ENCODE measurements at places on chromosomes 3 and 15. TPM values are rescaled to one million over a fixed set of nuclear protein-coding genes. Genes with fewer than 3 reads are reported as not detected.

ACAN gene
- total RNA-seq: not detected

RHOV gene
- total RNA-seq: 0.40 TPM

CD200R1 gene
- total RNA-seq: 1.8 TPM

TNK2 gene
- 41.9 TPM for total RNA-seq

CDHR4 gene
- not detected for total RNA-seq

SLC4A7 gene
- total RNA-seq: 48.0 TPM

CPEB1 gene
- total RNA-seq: 1.2 TPM

DNA sequence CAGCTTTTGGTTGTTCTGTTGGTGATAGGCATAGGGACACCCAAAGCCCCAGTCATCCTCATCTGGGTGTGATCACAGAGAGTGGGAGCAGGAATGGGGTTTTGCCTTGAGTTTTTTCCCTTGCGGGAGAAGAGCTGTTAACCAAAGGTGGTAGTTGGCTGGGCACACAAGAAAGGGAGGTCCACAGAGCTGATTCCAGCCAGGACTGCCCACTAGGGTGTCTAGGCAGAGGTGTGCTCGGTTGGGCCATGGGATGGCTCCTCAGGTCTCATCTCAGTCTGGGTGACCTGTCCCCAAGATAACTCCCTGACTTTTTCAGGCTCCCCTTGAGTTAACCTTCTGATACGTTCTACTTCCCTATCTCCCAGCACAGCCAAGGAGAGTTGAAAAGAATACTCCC lies 134.8 kb downstream of the PDE8A start:
- peaks cover 18% of the 10 kb centered on the region for H3K4me1 ChIP-seq
- H3K27me3 ChIP-seq: no peaks in the 10 kb centered on the region
- no peak overlapping the region for H3K4me3 ChIP-seq
- no peak for DNase-seq

- no peak overlapping the region for H3K4me3 ChIP-seq
- H3K36me3 ChIP-seq: no peaks in the 10 kb centered on the region
- DNase-seq: no peak
- no peak overlapping the region for H3K27ac ChIP-seq
- H3K4me1 ChIP-seq: no peaks in the 10 kb centered on the region
Observed at GRCh38 chr3:27607370-27607769, 114.8 kb downstream of the EOMES start.

DNA sequence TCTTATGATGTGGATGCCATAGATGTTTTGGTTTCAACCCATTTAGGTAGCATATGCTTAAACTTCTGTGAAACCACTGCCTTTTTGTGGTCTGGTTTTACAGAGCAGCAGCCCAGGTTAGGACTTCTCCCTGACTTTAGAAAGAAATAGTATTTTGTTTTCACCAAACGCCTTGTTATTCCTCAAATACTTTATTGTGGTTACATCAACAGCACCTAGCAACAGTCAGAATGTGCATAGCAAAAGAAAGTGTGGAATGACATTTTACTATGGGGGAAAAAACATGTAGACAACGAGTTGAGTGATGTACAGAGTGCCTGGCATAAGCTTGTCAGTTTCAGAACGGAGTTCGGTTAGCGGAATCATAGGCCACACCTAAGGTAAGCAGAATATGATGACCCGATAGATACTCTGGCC lies 159.2 kb downstream of the TPRG1 start:
- H3K27ac ChIP-seq: peak overlapping the region; percentile 17
- no peaks in the 10 kb centered on the region for H3K27me3 ChIP-seq
- H3K36me3 ChIP-seq: peaks cover 3% of the 10 kb centered on the region
- peaks cover 48% of the 10 kb centered on the region for H3K4me1 ChIP-seq

- H3K4me1 ChIP-seq: no peaks in the 10 kb centered on the region
- H3K27ac ChIP-seq: no peak overlapping the region
- peaks cover 7% of the 10 kb centered on the region for H3K27me3 ChIP-seq
Observed at GRCh38 chr3:124497487-124497886, 232.8 kb upstream of the UMPS start.

DNA sequence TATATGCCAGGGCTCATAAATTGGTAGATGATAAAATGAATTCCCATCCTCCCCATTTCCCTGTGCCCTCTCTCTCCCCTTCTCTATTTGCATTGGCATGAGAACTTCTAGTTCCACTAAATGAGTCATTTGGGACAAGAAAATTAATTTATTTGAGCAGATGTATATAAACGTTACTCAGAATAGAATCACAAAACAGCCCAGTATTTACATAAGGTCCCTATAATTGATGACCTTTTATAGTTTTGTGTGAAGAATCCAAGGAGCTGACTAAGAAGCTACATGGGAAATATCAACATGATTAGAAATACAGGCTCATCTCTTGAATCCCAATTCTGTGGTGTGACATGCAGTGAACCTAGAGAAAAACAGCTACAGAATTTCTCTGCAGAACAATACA lies 617.7 kb upstream of the NR2F2 start:
- DNase-seq: no peak
- no peak overlapping the region for H3K27ac ChIP-seq
- no peaks in the 10 kb centered on the region for H3K27me3 ChIP-seq
- no peak overlapping the region for H3K4me3 ChIP-seq

DNA sequence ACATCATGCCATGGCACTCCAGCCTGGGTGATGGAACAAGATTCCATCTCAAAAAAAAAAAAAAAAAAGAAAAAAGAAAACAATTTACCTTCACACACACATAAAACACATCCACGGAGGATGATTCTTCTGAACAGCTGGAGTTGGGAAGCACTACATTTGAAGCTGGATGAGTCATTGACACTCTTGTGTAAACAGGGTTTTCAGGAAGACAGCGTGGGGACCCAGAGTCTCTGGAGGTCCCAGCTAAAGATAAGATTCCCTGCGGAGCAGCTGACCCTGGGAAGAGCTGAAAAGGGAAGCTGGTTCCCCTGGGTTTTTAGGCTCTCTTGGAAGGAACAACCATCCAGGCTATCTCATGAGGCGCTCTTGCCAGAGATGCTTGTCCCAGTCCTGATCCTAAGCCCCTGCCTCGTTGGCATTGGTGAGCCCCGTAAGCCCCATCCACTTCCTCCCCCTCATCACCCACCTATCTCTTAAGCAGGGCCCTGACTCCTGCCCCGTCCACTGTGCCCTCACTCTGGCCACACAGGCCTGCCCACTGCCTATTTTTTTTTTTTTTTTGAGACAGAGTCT lies 32.0 kb upstream of the FURIN start:
- no peak overlapping the region for H3K4me3 ChIP-seq
- H3K4me1 ChIP-seq: peaks cover 45% of the 10 kb centered on the region
- H3K27me3 ChIP-seq: no peaks in the 10 kb centered on the region
- peak overlapping the region; percentile 97 for H3K27ac ChIP-seq

- no peaks in the 10 kb centered on the region for H3K4me1 ChIP-seq
- DNase-seq: no peak
- peaks cover 5% of the 10 kb centered on the region for H3K27me3 ChIP-seq
Observed at GRCh38 chr3:88267-88666, 108.3 kb upstream of the CHL1 start.

- no peaks in the 10 kb centered on the region for H3K36me3 ChIP-seq
- H3K27ac ChIP-seq: no peak overlapping the region
- H3K4me1 ChIP-seq: no peaks in the 10 kb centered on the region
- DNase-seq: no peak
- no peaks in the 10 kb centered on the region for H3K27me3 ChIP-seq
- H3K4me3 ChIP-seq: no peak overlapping the region
Observed at GRCh38 chr3:2838546-2839157, 271.5 kb downstream of the IL5RA start.

- H3K27me3 ChIP-seq: no peaks in the 10 kb centered on the region
- no peak overlapping the region for H3K27ac ChIP-seq
- no peak for DNase-seq
- H3K4me1 ChIP-seq: no peaks in the 10 kb centered on the region
- H3K36me3 ChIP-seq: peaks cover 3% of the 10 kb centered on the region
Observed at GRCh38 chr3:155604126-155604525, 140.7 kb downstream of the PLCH1 start.

GRCh38 chr15:86061581-86061980 lies 18.1 kb upstream of the AGBL1 start:
- no peak overlapping the region for H3K27ac ChIP-seq
- no peaks in the 10 kb centered on the region for H3K4me1 ChIP-seq
- no peaks in the 10 kb centered on the region for H3K36me3 ChIP-seq
- no peak overlapping the region for H3K4me3 ChIP-seq
- peaks cover 6% of the 10 kb centered on the region for H3K27me3 ChIP-seq

- H3K4me3 ChIP-seq: no peak overlapping the region
- no peaks in the 10 kb centered on the region for H3K36me3 ChIP-seq
Observed at GRCh38 chr3:152909180-152909883, 74.4 kb downstream of the P2RY1 start.

- peaks cover 7% of the 10 kb centered on the region for H3K36me3 ChIP-seq
- no peak for DNase-seq
- H3K4me3 ChIP-seq: no peak overlapping the region
- H3K27ac ChIP-seq: no peak overlapping the region
- no peaks in the 10 kb centered on the region for H3K27me3 ChIP-seq
Observed at GRCh38 chr3:52395503-52395865, 49.4 kb downstream of the SEMA3G start.

DNA sequence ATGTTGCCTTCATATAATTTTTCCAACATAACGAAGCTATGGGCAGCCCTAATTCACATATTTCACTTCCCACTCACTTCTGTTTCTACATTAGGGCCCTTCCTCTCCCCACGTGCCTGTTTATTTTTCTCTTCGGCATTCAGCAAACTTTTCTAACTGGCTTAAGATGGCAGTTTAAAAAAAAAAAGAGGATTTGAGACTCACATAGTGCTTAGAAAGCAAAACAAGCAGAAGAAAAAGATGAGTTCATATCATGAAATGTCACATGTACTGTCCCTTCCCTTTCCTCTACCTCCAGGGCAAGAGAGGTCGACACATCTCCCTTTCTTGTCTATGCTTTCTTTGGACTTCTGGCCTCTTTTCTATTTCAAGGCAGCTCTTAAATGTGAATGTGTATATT lies 30.6 kb downstream of the SLC49A4 start:
- H3K4me1 ChIP-seq: no peaks in the 10 kb centered on the region
- H3K27me3 ChIP-seq: no peaks in the 10 kb centered on the region
- H3K4me3 ChIP-seq: no peak overlapping the region
- peaks cover 17% of the 10 kb centered on the region for H3K36me3 ChIP-seq
- no peak overlapping the region for H3K27ac ChIP-seq
- DNase-seq: no peak

DNA sequence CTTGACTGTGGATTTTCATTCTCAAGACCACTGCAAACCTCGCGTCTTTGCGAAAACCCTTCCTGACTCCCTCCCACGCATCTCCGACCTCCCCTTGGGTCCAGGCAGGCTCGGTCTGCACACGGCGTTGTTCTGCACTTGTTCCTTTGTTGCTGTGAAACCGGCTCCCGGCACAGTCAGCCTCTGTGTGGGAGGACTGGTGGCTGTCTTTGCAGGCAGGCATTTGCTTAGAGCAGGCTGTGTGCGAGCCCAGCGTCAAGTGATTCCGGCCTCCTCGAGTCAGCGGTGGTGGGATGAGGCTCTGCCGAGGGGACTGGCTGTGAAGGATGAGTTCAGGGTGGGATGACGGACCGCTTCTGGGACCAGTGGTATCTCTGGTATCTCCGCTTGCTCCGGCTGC lies 102.6 kb upstream of the ROPN1 start:
- no peaks in the 10 kb centered on the region for H3K4me1 ChIP-seq
- H3K27ac ChIP-seq: no peak overlapping the region
- H3K4me3 ChIP-seq: no peak overlapping the region
- no peaks in the 10 kb centered on the region for H3K36me3 ChIP-seq

DNA sequence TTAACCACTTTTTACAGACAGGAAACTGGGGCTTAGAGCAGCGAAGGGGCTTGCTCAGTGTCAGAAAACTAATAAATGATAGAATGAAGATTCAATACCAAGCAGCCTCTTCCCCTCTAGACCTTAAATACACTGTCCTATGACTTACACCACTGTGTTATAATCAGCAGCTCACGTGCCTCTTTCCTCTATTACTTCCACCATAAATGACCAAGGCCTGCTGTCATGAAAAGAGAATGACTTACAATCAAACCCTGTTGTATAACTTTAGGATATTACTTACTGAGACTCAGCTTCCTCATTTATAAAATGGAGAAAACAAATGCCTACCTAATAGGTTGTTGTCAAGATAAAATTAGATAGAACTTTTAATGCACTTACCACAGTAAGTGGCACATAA lies 11.6 kb downstream of the FMN1 start:
- no peaks in the 10 kb centered on the region for H3K27me3 ChIP-seq
- no peak for DNase-seq
- no peak overlapping the region for H3K27ac ChIP-seq
- H3K4me1 ChIP-seq: no peaks in the 10 kb centered on the region

DNA sequence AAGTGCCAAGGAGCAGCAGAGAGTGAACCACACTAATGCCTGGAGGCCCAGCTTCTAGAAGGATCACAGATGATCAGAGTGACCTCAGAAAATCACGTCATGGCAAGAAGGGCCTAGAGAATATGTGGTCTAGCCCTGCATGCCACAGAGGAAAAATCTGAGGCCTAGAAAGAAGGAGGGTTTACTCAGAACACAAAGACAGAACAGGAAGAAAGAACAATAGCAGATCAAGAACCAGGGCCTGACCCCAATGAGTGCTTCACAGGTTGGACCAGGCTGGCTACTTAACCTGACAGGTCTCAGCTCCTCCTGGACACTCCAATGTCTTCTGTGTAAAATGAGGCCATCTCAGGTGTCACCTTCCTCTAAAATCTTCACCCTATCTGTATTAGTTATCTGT lies 14.2 kb downstream of the RAB6B start:
- H3K4me3 ChIP-seq: no peak overlapping the region
- H3K36me3 ChIP-seq: no peaks in the 10 kb centered on the region
- peaks cover 16% of the 10 kb centered on the region for H3K4me1 ChIP-seq
- peak; percentile 19 for DNase-seq
- peak overlapping the region; percentile 39 for H3K27ac ChIP-seq

- H3K36me3 ChIP-seq: no peaks in the 10 kb centered on the region
- H3K4me1 ChIP-seq: peaks cover 11% of the 10 kb centered on the region
- peak overlapping the region; percentile 66 for H3K4me3 ChIP-seq
- H3K27ac ChIP-seq: no peak overlapping the region
- DNase-seq: peak; percentile 9
Observed at GRCh38 chr15:39581793-39582285, 960 bp downstream of the THBS1 start.

DNA sequence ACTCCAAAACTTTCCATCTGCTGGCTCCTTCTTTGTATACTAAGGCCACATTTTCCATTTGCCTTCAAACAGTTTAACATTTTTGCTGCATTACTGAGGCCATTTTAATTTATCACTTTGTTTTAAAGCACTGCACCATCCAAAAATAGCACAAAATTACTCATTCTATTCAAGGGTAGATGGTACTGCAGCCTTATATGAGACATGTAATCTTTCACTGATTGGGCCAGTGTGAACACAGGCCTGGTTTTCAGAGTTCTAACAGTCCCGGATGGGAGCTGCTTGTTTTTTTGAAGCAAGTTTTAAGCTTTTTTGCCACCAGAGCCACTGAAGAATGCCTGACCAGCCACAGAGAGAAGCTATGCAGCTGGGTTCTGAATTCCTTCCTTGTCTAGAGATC lies 172.3 kb upstream of the TSC22D2 start:
- no peaks in the 10 kb centered on the region for H3K4me1 ChIP-seq
- no peak overlapping the region for H3K4me3 ChIP-seq
- H3K27ac ChIP-seq: no peak overlapping the region
- no peaks in the 10 kb centered on the region for H3K36me3 ChIP-seq
- DNase-seq: no peak

- no peaks in the 10 kb centered on the region for H3K27me3 ChIP-seq
- no peaks in the 10 kb centered on the region for H3K36me3 ChIP-seq
- H3K4me1 ChIP-seq: no peaks in the 10 kb centered on the region
- DNase-seq: no peak
- no peak overlapping the region for H3K4me3 ChIP-seq
Observed at GRCh38 chr3:21049334-21050062, 701.5 kb downstream of the ZNF385D start.
